Ureter (tissue), 1 donor: ENCODE measurements at places on chromosomes 7 and 10. TPM values are rescaled to one million over a fixed set of nuclear protein-coding genes. Genes with fewer than 3 reads are reported as not detected.

Gene DLG5
- total RNA-seq = 75.7 TPM

Gene IL6
- 5.0 TPM for total RNA-seq

Gene GOLGA7B
- total RNA-seq = 0.29 TPM

Gene PDLIM1
- total RNA-seq = 405 TPM

Gene PWWP2B
- total RNA-seq = 46.0 TPM

Gene CLDN4
- total RNA-seq = 244 TPM

Gene AGBL3
- total RNA-seq = 3.9 TPM

Gene CRTAC1
- 11.9 TPM for total RNA-seq

Gene VAX1
- not detected for total RNA-seq

Gene MYO3A
- 0.70 TPM for total RNA-seq
